DMS53 (cell line): ENCODE measurements at places on chromosomes 3 and 15.

DNA sequence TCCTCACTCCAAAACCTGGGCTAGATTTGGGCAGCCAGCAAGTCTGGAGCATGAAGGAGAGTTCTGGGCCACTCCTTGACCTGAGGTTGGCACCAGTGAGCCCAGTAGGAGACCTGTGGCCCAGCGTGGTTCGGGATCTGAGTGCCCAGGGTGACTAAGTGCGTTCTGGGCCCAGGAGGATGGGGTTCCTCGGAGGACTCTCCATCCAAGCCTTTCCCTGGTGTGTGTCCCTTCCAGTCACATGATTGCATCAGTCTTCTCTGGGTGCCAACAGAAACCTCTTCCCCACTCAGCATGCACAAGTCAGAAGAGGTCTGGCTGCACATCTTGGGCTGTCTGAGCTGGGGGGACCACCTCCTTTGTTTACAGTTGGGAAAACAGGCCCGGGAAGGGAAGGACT, 14.9 kb downstream of the TMEM43 start:
- no peak for DNase-seq

- no peak for DNase-seq
These were observed 57.5 kb downstream of the PTPRG start for GRCh38 chr3:61618871-61619270.

GRCh38 chr15:90104551-90104950, 2.3 kb upstream of the IDH2 start:
- DNase-seq = peak; percentile 74

- DNase-seq = peak; percentile 3
These were observed 49.3 kb downstream of the TMOD3 start for GRCh38 chr15:51878446-51879386.

GRCh38 chr3:15152184-15152583, 53.2 kb upstream of the RBSN start:
- no peak for DNase-seq

GRCh38 chr15:70815604-70816003, 38.4 kb downstream of the LARP6 start:
- peak; percentile 93 for DNase-seq

GRCh38 chr3:71456156-71456555, 127.4 kb downstream of the FOXP1 start:
- no peak for DNase-seq

- peak; percentile 44 for DNase-seq
These were observed 476.2 kb upstream of the RASGRP1 start for GRCh38 chr15:39040861-39041260.

DNA sequence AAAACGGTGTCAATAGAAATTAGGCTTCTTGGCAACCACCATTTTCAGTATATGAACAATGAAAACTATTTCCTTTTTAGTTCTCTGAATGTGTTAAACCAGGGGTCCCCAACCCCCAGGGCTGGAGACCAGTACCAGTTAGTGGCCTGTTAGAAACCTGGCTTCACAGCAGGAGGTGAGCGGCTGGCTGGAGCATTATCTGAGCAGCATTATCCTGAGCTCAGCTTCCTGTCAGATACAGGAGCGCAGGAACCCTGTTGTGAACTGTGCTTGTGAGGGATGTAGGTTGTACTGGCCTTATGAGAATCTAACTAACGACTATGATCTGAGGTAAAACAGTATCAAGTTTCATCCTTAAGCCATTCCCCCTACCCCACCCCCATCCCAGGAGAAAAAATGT, 328.7 kb downstream of the ZBBX start:
- no peak for DNase-seq

DNA sequence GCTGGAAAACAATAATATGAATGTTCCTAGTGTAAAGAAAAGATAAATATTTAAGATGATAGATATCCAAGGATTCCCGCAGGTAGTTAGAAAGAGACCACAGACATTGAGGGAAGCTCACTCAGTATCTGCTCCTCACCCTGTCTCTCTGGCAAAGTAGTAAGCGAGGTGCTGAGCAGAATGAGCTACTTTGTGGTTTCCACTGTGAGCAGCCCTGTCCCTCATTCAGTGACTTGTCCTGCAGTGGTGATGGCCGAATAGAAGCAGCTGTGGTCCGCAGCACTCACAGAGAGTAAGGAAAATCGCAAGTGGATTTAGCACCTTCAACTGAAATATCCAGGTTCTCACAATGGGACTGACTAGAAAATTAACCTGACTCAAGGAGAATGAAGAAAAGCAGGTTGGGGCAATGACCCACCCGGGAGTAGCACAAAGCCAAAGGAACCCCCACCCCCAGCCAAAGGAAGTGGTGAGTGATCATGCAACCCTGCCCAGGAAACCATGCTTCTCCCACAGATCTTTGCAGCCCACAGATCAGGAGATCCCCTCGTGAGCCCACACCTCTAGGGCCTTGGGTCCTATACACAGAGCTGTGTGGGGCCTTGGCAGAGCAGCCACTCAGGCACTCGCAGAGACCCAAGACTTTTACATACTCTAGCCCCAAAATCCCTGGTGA, 21.8 kb upstream of the SLC25A38 start:
- no peak for DNase-seq

DNA sequence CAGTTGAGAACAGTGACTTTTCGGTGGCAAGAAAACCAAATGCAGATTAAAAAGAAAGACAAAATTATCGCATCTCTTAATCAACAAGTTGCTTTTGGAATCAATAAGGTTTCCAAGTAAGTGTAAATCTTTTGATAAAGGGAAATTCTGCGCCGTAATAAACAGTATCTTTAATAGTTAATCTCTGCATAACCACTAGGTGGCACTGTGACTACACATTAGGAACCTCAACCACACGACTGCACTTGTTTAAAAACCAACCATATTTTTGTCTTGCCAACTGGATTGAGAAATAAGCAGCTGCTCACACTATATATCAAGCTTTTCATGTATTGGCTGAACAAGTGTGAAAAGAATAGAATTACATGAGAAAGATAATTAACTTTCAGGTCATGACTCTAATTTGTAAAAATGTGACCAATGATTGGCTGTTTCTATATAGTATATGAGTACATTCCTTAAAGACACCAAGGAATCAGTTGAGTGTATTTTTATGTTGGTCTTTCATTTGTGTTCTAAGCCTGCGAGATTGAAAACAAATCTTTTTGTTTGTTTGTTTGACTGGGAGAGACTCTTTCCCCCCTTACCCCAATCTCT, 72.7 kb downstream of the DZIP3 start:
- DNase-seq = peak; percentile 76

- DNase-seq = peak; percentile 50
These were observed 62.5 kb upstream of the UBE2E1 start for GRCh38 chr3:23743141-23743784.

DNA sequence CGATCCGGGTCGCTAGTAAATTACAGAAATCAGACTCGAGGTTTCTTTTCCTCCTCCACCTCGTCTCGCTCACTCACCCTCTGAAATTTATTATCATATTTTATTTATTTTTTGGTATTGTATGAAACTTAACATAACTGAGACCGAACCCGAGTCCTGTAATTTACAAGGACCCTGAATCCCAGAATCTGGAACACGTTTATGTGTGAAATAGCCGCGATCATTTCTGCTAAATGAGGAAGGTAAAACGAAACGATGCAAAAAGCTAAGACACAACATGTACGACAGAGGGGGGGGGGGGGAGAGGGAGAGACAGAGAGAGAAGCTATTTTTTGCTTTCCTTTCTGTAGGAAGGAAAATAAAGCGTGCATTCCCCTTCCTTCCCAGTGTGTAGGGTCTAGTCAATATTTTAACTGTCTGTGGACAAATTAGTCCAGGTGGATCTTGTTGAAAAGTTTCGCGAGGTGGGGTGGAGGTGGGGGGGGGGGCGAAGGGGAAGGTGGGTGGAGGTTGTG, 1.6 kb downstream of the BBX start:
- peak; percentile 58 for DNase-seq

- no peak for DNase-seq
These were observed 493.9 kb downstream of the ZIC1 start for GRCh38 chr3:147903026-147903425.

- no peak for DNase-seq
These were observed 15.6 kb downstream of the HCLS1 start for GRCh38 chr3:121645054-121645453.

DNA sequence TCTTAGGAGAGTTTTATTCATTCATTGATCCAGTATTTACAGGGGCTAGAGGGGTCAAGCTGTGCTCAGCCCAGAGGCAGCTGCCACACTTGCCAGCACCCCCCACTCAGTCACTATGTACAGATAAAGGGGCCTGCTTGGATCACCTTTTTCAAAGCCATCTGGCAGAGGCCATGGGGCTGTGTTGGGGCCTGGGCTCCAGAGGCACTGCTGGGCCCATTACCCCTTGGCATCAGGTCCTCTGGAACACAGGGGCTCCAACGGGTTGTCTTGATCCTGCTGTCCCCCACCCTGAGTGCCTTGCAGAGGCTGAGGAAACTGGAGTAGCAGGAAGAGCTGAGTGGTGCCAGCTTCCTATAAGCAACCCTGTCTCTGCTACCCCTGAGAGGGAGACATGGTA, 43.9 kb downstream of the SEMA3G start:
- no peak for DNase-seq

DNA sequence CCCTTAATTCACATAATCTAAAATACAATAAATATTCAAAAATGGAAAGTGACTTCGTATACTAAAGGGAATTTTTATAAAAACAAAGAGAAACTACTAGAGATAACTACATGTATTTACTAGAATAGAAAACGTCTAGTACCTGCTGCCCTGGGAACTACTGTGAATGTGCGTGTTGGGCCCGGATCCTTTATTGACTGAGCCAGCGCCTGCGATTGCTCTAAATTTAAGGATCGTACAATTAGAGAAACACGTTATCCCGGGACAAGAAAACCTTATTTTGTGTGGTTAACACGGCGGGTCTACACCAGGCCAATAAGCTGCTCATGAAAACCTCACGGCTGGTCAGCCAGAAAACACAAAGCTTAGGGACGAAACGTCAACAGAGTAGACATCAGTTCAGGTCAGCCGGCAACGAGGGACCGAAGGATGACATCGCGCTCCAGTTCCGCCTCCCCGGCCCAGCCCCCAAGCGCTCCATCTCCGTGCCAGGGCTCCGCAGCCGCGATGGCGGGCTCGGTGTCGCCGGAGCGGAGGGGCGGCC, 555 bp downstream of the TM2D3 start:
- peak; percentile 68 for DNase-seq

DNA sequence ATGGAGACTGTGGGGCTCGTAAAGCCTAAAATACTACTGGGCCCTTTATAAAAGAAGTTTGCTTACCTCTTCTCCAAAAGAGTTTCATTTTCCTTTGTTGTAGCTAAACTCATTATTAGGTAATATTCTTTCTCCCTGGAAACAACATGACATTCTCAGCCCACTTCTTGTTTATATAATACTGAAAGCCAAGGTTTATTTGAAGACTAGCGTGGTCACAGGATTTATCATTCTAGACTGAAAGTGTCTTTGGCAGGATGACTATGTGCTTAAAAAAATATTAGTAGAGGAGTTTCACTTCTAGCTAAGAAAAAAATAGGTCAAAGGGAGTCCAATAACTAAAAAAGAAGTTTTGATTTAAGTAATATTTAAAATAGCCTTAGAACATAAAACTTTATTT, 1085.2 kb upstream of the CADM2 start:
- no peak for DNase-seq

DNA sequence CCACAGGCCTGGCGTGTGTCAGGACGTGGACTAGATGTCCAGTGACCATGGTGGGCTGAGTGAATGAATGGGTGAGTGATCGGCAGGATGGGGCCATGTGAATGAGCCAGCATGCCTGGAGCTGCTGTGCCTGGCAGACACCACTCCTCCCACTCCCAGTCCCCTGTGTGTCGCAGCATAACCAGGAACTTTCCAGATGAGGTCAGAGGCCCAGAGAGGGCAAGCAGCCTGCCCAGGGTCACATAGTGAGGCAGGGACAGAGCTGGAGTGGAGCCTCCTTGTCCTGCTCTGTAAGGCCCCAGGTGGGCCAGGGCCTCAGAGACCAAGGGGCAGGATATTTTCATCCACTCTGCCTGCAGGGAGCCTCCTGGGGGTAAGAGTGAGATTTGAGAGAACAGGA, 6.4 kb downstream of the IQSEC1 start:
- no peak for DNase-seq

GRCh38 chr15:53586799-53587198, 172.7 kb downstream of the WDR72 start:
- peak; percentile 58 for DNase-seq

DNA sequence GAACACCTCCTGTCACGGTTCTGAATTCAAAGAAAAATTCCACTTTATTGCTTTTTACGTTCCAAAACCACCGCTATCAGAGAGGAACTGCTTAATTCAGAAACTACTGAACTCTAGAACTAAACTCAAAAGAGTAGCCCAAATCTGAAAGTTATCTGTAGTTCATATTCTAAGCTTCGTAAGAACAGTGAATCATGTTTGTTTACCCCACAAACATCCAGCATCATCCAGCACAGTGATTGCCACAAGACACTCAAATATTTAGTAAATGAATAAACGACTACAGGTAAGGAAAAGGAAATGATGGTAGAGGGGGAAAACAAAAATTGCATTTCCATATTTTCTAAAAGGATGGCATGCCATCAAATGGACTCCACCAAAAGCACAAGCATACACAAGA, 32.3 kb downstream of the VPS13C start:
- no peak for DNase-seq

DNA sequence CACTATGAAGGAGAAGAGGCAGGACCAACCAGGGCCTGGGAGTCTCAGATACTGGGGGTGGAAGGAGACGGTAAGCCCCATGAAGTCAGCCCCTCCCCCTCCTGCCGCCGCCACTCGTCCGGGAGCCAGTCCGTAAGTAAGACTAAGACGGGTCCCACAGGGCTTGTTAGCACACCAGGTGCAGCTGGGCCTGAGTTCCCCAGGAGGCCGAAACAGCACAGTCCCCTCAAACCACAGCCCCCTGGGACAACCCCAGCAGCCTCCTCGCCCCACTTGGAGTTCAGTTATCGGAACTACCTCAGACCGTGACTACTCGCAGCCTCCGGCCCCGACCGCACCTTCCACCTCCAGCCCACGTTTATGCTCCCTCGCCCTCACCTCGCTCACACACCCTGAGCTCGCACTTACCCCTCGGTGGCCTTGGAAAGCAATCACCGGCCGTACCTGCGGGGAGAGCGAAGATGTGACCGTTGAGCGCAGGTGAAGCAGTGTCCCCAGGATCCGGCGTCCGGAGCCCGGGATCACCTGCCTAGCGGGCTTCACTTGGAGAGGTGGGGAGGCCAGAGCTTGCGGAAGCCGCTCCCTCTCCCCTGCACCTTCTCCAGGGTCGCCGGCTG, 557 bp downstream of the ELL3 start:
- DNase-seq = peak; percentile 81

GRCh38 chr3:185332026-185332735, 30.8 kb upstream of the MAP3K13 start:
- DNase-seq = peak; percentile 92

DNA sequence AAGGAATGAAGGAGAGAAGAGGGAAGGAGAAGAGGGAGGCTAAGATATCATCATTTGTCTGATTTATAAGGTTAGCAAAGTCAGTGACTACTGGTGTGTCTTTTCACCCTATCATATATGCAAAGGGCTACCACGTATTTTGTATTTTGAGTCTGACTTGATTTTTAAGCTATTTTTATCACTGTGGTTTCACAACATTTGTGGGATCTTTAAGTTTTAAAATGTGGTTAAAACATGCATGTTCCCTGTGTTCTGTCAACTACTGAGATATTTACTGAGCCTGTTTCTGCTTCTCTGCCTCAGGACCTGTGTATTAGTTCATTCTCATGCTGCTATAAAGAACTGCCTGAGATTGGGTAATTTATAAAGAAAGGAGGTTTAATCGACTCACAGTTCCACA, 22.5 kb upstream of the SPTSSB start:
- DNase-seq = no peak

GRCh38 chr3:55623786-55624185, 136.7 kb upstream of the WNT5A start:
- no peak for DNase-seq

- DNase-seq = no peak
These were observed 17.1 kb downstream of the PML start for GRCh38 chr15:74011610-74012009.
